Breast epithelium (tissue), 4 donors: ENCODE measurements at places on chromosomes 3 and 15.

GRCh38 chr3:11226042-11226370, 46.2 kb upstream of the ATG7 start:
- no peak for DNase-seq

DNA sequence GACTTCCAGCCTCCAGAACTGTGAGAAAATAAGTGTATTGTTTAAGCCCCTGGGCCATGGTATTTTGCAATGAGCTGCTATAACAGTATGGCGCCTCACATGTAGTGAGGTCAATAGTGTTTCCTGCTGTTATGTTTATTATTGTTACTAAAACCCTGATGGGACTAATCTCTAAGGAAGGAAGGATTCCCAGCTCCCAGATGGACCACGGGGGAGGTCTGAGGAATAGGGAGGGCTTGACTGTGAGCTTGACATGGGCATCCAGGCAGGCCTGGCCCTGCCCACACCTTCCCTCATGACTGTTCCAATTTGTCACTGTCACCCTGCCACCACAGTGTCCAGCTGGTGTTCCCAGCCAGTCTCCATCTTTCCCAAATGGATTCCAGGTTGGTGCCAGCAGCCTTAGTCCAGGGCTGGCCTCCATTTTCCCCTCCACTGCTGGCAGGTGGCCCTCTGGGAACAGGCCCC, 14.5 kb upstream of the SLC41A3 start:
- DNase-seq = no peak

GRCh38 chr3:55160241-55160983, 232.6 kb upstream of the LRTM1 start:
- no peak for DNase-seq

DNA sequence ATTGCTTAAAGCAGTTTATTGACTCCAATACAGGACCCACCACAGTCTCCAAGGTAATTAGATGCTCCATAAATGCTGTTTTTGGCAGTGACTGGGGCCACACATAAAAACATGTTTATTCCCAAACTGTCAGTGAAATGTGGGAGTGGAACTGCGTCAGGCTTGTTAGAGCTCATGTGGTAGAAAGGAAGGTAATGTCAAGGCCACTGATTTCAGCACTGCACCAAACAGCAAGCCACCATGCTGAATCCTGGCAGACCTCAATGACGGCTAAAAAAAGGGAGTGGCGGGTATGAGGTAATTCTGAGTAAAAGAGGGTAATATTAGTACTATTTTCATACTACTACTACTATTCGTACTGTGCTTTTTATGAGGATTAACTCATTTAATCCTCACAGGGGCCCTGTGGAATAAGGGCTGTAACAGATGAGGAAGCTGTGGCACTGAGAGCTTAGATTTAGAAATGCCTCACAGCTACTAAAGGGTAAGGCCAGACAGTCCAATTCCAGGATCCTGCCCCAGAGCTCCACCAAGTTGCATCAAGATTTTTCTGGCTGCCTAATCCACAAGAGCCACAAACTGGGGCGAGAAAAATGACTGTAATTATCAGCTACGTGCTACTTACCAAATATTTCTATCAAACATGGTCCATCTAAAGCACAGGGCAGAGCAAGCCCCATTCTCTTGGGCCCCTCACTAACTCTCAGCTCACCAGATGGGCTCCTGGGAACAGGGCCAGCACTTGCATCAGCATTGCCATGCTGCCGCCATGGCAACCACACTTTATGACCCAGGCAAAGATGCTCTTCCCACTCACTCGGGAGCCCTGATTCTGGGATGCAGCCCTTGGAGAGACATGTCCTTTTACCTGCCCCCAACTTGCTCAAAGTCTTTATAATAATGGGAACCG, 83.6 kb upstream of the SPATA12 start:
- DNase-seq = no peak

DNA sequence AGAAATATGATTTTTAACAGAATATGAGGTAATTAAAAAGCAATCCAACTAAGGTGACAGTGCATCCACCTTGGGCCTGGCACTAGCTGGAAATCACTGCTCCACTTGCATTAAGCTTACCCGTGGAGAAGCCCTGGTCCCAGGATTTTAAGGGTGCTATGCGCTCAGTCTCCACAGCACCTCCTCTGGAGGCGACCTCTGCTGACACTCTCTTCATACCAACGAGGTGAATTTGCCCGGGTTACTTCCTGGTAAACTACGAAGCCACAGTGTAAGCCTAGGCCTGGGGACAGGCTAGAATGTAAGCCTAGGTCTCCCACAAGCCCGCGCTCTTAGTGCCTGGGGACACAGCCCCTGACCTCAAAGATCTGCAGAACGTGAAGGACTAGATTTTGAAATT, 793 bp downstream of the APOD start:
- no peak for DNase-seq

DNA sequence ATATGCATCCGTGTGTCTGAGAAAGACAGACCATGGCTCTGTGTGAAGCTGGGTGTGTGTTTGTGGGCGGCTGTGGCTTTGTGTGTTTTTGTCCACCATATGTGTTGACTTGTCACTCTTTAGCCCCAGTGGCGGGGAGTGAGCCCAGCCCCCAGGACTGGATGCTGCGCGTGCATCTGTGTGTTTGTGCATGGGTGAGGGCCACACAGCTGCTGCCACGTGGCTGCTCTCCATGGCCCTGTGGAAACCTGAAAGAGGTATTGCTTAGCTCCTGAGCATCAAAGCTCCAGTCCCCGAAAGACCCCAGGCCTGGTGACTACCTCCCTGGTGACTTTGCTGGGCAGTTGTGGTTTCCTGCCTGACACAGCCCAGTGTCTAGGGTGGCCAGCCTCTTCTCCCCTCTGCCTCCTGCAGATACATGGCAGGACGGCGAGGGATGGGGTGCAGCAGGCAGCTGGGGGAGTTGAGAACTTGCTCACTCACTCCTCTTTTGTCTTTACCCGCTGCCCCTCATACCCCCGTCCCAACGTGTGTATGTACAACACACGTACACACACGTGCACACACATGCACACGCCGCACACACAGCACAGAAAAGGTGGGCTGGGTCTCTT, 6.5 kb downstream of the EPHB3 start:
- no peak for DNase-seq

- DNase-seq = no peak
These were observed 200.7 kb downstream of the GREM1 start for GRCh38 chr15:32918547-32918946.

DNA sequence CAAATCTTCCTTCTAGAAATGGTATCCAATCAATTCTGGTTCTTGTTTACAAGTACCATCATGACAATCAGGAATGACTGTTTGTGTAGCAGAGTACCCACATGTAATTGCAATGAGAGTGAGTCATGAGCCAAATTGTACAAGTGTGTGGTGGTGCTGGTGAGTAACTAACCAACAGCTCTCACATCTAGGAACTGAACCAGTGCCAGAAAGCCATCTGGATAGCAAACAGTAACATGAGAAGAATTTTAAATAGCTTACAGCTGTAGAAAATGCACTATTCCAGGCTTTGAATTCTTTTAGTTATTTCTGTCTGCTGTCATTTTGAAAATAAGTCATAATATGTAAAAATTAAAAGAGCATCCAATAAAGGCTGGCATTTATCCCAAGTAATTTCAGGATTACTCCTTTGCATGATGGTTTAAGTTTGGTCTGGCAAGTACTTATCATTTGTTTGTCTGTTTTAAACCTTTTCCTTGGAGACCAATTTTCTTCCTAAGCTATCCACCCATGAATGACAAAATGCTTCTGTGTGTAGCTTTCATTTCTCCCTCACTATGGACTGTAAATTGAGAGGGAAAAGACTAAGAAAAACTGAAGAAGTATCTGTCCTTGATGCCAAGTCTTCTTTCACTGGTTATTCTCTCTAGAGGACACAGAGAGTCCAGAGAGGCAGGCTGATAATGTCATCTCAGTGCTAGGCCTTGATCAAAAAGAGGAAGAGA, 60.0 kb downstream of the PIK3CB start:
- DNase-seq = peak; percentile 45

DNA sequence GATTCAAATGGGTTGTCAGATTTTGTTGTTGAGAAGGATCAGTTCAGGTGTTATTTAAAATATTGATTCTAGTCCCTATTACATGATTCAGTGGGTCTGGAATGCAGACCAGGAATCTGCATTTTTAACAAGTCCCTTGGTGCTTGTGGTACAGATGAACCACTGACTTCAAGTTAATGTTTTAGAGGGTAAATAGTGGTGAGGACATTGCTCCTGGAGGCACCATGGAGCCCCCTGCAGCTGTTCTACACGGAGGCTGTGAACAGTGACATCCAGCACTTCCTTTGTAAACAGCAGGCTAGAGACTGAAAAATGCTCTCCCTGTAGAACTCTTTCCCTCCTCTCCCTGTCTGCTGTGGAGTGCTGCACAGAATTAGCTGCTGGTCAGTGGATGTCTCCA, 4.8 kb upstream of the FSIP1 start:
- DNase-seq = no peak

GRCh38 chr3:127961963-127962362, 46.9 kb downstream of the KBTBD12 start:
- no peak for DNase-seq
